OCI-M1 (cell line): ENCODE measurements at places on chromosomes 6 and 20.

GRCh38 chr6:119347466-119348095 lies 2.0 kb downstream of the MAN1A1 start:
- DNase-seq = peak; percentile 86

DNA sequence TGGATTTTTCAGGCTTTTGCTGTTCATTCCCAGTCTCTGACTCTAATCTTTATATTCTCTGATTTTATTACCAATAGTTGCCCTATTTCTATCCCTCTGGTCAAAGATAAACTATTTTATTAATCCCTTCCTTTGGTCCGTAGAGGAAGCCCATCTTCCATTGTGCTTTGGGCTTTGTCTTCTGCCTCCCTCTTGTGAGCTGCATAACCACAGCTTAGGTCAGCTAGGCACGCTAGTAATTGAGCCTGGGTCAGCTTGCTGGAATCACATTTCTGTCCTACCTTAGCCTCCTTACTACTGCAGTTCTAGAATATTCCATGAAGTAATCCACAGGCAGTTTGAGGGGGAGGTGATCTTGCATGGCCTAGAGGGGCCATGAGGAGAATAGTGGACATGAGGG lies 49.4 kb downstream of the TRMT11 start:
- no peak for DNase-seq

GRCh38 chr6:100353276-100354015 lies 111.3 kb downstream of the SIM1 start:
- no peak for DNase-seq

DNA sequence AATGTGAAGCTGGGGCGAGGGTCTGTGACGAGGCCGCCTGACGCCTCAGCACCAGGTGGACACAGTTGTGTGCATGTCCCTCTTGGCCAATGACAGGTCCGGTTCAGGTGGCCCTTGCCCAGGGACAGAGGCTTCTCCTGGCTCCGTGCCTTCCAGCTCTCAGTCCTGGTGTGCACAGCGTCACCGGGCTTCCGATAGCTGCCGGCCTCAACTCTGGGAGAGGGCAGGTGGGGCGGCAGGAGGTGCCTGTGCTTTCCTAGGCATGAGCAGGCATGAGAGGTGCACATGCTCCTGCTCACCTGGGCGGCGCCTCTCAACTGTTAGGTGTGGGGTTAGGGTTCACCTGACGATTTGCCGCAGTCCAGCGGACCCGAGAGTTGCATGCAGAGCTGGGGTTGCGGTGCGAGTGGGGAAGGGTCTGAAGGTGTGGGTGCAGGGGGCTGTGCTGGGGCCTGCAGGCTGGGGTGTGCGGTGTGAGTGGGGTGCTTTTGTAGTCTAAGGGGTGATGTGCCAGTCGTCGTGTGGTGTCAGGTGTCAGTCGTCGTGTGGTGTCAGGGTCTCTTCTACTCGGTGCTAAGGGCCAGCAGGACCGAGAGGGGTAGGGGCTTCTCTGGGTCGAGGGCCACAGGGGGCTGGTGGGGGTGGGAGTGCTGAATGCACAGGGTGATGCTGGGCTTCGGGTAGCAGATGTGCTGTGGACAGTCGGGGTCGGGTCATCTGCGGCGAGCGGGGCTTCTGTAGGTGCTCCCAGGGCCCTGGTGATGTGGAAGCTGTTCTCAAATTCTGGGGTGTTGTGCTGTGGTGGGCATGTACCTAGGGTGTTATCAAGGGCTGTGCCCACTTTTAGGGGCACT lies 3.8 kb upstream of the SOX18 start:
- no peak for DNase-seq

- DNase-seq = no peak
Observed at GRCh38 chr20:48489656-48490055, 338.1 kb downstream of the PREX1 start.

DNA sequence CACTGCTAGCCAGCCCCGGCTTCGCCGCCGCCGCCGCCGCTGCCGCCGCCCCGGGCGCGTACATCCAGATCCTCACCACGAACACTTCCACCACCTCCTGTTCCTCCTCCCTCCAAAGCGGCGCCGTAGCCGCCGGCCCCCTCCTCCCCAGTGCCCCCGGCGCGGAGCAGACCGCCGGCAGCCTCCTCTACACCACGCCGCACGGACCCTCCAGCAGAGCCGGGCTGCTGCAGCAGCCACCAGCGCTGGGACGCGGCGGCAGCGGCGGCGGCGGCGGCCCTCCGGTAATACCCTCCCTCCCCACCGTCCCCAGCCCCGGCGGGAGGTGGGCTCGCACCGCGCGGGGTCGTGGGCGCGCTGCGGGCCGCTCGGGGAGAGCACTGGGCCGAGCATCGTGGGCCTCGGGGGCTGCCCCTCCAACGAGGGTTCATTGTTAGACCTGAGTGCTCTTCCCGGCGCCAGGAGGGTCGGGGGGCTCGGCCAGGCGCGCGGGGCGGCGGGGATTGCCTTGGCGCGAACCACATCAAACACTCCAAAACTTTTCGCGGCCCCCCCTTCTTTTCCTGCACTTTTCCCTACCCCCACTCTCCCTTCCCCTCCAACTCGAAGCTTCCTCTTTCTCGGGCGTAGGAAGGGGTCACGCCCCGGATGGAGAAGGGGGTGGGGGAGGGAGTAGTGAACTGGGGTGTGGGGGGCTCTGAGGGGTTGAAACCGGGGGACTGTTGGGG lies 827 bp downstream of the E2F3 start:
- DNase-seq = peak; percentile 85

GRCh38 chr20:64083378-64083803 lies 807 bp downstream of the LKAAEAR1 start:
- DNase-seq = peak; percentile 76

GRCh38 chr6:11317885-11318771 lies 85.7 kb upstream of the NEDD9 start:
- no peak for DNase-seq

DNA sequence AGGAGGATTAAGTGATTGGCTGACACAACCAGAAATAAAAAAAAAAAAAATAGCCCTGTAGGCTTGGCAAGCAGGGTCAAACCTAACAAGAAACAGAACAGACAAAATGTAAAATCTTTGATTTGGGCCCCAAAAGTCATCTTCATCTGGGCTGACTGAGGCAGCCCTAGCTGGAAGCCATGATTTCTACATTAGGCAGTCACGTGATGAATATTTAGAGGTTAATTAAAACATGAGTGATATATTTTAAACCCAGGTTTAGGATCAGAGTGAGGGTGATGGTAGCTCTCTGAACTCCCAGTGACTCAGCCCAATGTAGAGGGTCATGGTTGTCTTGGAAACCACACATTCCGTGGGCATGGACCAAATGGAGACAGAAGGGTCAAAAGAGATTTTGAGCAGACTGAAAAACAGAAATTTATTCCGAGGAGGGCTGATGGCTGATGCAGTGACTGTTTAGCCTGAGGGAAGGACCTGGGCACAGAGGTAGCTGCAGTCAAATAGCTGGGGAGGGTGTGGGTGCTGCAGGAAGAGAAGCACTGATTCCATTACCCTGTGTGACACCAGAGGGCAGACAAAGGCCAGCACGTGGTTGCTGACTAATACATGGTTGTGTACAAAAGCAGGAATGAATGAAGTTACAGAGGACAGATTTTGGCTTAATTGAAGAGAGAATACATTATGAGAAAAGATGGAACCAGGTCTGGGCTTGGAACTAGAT lies 573.1 kb upstream of the CHD6 start:
- no peak for DNase-seq

- no peak for DNase-seq
Observed at GRCh38 chr6:26432627-26433201, 7.6 kb upstream of the BTN3A3 start.

- no peak for DNase-seq
Observed at GRCh38 chr6:48229841-48230240, 118.8 kb upstream of the PTCHD4 start.

DNA sequence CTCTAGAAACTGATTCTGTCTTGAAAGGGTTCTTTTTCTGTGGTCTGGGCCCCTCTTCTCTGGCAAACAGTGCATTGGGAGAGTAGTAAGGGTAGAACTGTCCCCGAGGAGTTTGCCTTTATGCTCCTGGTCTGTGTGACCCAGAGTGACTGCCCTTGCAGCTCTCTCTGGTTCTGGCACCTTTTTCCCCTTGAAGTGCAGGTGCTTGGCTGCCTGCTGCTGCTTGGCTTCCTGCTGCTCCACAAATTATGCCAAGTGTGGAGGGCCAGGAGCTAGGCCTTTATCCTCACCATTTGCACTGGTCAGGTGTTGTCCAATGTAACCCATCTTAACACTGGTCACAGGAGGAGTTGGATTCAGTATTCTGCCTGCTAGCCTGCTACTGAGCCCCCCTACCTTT lies 11.2 kb downstream of the KIZ start:
- no peak for DNase-seq

DNA sequence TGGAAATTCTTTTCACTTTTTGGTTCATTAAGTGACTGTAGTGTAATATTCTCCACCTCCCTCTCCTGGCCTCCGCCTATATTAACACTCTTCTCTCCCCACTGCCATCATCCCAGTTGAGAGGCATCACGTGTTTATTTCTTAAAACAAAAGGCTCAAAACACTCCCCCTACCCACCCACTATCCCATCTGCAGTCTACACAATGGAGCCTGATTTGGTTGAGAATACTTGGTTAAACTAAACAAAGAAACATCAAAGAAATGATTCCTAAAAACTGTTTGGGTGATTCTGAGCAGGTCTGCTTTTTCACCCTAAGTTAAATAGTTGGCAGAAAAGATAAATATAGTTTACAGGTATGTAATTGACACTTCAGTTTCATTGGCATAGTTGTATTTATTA lies 5.9 kb downstream of the TFAP2B start:
- no peak for DNase-seq

DNA sequence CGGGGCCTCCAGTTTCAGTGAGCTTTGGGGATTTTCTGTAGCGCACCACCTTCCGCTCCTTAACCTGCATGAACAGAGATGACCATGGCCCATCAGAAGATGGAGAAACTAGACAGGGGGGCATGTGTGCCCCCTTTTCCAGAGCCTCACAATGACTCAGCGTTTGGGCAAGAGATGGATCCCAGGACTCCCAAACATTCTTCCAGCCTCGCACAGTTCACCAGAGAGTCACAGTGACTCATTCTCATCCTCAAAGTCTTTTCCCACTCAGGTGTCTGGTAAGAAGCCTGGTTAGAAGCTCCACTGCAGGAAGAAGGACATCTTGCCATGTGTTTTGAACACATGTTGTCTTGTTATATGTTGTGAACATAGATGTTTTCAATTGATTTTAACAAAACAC lies 76.2 kb upstream of the FRMD1 start:
- no peak for DNase-seq

- no peak for DNase-seq
Observed at GRCh38 chr6:35451354-35452182, 570 bp upstream of the FANCE start.
